Activated CD8-positive, alpha-beta T cell treated with anti-CD3 and anti-CD28 coated beads, Interleukin-2, amount 10 ng/mL, durations not matched to agents 7 days and 5 days (primary cell): ENCODE measurements at places on chromosomes 11 and 22. TPM values are rescaled to one million over a fixed set of nuclear protein-coding genes. Genes with fewer than 3 reads are reported as not detected.

GRCh38 chr11:44870181-44870580 is 80.5 kb downstream of the TP53I11 start:
- no peak overlapping the region for H3K4me3 ChIP-seq
- peaks cover 28% of the 10 kb centered on the region for H3K27me3 ChIP-seq
- no peak for DNase-seq
- H3K36me3 ChIP-seq = no peaks in the 10 kb centered on the region

Gene PACSIN3
- total RNA-seq = 2.1 TPM

DNA sequence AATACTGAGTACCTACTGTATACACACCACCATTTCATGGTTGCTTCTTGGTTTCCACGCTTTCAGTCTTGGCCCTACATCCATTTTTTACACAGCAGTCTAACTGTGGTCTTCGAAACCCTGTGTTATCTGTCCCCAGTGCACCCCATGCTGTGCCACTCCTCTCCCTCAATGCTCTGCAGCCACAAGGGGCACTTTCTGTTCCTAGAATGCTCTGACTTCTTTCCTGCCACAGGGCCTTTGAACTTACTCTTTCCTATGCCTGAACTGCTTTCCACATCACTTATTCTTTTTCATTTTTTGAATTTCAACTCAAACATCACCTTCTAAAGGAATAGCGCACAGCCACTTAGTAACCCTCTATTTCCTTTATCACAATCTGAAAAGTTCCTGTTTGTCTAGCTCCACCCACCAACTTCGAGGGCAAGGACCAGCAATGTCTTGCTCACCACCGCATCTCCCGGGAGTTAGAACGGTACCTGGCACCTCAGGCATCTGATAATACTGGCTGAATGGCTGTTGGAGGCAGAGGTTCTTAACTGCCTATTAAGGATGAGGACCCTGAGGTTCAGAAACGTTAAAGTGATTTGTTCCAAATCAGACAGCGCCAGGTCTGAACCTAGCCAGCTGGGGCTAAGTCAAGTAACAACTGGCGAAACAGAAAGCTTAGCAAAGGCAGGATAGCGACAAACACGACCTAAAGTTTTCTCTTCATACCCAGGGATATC is 568 bp downstream of the ALG8 start:
- peak; percentile 62 for DNase-seq
- peak overlapping the region; percentile 80 for H3K4me3 ChIP-seq
- H3K27ac ChIP-seq = peak overlapping the region; percentile 93

Gene MRPL49
- 47.3 TPM for total RNA-seq

DNA sequence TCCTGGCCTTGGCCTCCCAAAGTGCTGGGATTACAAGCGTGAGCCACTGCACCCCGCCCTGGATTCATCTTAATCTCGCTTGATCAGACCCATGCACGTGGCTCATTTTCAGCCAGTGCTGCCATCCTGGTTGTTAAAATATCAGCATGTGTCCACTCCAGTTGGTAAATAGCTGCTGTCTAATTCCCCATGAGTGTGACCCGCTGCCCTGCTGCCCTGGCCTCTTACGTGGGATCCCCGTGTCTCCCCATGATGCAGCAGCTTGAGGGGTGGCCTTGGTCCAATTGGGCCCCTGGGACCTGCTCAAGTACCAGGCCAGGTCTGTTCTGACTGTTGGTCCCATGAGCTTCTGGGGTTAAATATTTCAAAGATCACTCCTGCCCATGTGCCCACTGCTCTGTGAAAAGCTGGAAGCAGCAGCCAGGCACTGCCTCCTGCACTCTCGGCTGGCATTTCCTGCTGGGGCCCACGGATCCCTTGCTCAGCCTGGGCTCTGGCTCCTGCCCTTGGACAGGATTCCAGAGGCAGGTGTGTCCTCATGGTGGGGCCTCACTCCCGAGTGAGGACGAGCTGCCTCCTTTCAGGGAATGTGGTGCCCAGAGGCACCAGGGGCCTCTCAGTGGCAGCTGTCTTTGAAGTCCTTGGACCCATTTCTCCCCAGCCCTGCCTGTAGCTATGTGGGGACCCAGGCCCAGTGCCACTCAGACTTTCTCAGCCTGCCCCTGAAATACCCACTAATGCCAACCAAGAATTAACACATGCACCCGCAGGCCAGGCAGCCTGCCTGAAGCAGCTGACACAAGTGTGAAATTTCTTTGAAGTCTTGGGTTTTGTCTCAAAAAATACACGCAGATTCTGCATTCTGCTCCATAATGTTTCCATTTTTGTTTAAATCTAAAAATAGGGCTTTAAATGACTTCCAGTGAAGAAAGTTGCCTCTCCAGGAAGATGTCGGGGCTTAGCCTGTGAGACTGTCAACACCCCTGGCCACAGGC is 38.1 kb upstream of the PRDM11 start:
- peaks cover 21% of the 10 kb centered on the region for H3K27me3 ChIP-seq
- H3K27ac ChIP-seq = no peak overlapping the region
- no peak overlapping the region for H3K4me3 ChIP-seq
- DNase-seq = peak; percentile 16
- H3K36me3 ChIP-seq = no peaks in the 10 kb centered on the region
- H3K4me1 ChIP-seq = no peaks in the 10 kb centered on the region

Gene MPST
- total RNA-seq = 33.6 TPM
